ENCODE measurements at places on chromosomes 3 and 15.

DNA sequence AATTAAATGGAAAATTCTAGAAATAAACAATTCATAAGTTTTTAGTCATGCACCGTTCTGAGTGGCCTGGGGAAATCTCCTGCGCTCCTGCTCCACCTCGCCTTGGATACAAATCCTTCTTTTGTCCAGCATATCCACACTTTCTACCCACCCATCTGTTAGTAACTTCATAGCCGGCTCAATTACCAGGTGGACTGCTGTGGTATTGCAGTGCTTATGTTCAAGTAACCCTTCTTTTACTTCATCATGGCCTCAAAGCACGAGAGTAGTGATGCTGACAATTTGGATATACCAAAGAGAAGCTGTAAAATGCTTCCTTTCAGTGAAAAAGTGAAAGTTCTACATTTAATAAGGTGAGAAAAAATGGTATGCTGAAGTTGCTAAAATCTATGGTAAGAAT is 142.3 kb upstream of the CHL1 start:
- DNase-seq: no peak

- DNase-seq: no peak
Observed at GRCh38 chr3:140898340-140899180, 43.1 kb upstream of the SLC25A36 start.

- no peak for DNase-seq
Observed at GRCh38 chr3:38578551-38578950, 70.9 kb downstream of the SCN5A start.

DNA sequence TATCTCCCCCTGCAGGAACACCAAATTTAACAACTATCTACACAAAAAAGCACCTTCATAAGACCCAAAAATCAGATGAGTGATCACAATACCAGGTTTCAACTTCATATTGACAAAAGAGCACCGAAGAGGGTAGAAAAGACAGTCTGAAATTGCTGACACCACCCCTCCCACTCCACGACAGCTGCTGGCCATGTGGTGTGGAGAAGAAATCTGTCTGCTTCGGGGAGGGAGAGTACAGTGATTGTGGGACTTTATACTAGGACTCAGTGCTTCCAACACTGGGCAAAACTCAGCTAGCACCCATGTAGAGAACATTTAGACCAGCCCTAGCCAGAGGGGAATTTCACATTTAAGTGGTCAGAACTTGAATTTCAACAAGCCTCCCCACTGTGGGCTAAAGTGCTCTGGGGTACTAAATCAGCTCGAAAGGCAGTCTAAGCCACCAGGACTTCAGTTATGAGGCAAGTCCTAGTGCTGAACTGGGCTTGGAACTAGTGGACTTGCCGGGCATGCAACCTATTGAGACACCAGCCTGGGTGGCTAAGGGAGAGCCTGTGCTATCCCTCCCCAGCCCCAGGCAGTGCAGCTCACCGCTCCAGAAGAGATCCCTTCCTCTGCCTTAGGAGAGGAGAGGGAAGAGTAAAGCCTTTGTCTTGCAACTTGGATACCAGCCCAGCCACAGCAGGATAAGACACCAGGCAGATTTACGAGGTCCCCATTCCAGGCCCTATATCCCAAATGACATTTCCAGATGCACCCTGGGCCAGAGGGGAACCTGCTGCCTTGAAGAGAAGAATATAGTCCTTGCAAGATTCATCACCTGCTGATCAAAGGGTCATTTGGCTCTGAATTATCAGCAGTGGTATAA is 44.6 kb upstream of the POU1F1 start:
- no peak for DNase-seq

DNA sequence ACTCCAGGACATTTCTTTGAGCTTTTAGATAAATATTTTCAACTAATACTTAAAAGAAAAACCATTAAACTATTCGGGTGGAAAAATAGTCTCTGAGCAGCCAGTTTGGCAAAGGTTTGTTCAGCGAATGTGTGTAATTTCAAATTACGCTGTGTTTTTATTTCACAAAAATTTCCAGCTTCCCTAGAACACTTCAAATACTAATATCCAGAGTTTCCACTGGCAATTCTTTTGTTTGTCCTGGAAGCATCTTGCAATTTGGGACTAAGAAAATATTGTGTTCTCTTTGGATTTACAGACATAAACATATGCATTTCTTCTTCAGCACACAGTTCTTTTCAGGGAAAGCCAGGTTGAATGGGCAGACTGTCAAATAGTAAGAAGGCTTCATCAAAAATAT is 61.9 kb downstream of the MDFIC2 start:
- DNase-seq: no peak

DNA sequence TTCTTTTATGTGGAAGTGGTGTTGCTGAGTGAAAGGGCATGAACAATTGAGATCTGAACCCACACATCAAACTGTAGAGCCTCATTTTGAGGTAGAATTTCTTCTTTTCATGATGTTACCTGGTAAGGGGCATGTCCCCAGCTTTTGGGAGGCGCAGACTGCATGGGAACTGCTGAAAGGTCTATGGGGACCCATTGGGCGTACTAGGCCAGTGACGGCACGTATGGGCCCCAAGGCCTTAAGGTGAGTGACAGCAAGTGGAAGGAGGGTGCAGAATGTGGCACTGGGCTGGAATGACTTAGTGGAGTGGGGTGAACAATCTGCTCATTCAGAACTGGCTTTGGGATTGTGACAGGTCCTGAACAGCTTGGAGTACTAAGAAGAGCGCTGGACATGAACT is 123.6 kb upstream of the RGMA start:
- no peak for DNase-seq

Data from gastrocnemius medialis (tissue), 4 donors.